Heart right ventricle (tissue), 16 donors: ENCODE measurements at places on chromosomes 12 and 14.

DNA sequence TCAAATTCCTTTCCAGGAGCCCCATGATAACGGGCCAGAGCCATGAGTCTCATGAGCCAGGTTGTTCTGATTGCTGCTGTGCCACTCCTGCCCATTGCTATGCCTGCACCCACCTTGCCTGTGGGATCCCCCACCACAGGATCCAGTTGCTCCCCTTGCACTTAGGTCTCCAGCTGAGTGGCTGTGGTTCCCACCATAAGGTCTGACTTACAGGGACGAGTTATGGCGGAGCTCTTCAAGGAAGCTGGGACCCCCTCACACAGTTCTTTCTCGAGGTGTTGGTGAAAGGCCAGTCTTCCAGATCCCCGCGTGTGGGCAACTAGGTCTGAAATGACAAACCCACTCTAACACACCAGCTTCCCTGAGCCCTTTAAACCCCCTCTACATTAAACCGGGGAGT, 111.9 kb upstream of the C14orf180 start:
- peaks cover 38% of the 10 kb centered on the region for H3K27me3 ChIP-seq
- H3K27ac ChIP-seq: no peak overlapping the region

DNA sequence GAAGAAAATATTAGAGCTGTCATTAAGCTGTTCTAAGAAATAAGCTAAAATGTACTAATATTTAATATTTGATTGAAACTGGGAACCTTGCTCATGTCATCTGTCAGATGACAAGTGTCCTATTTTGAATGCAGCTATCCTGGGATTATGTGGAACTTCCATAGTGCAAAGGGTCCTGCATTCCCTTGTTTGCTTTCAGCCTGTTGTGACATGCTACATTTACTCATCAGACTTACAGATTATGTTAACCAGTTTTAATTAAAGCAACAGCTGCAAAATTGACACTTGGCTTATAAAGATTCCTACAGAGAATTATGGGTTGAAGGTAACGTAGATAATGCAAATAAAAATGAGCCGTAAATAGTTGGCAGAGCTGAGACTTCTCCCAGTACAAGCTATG, 458.4 kb upstream of the RGS6 start:
- no peak for DNase-seq
- H3K36me3 ChIP-seq: no peaks in the 10 kb centered on the region
- H3K27ac ChIP-seq: no peak overlapping the region
- H3K27me3 ChIP-seq: no peaks in the 10 kb centered on the region
- H3K4me3 ChIP-seq: no peak overlapping the region

- H3K4me1 ChIP-seq: no peaks in the 10 kb centered on the region
- DNase-seq: no peak
- no peak overlapping the region for H3K27ac ChIP-seq
- H3K27me3 ChIP-seq: no peaks in the 10 kb centered on the region
Measured at GRCh38 chr14:21933681-21934080, 260.1 kb upstream of the OR4E1 start.

DNA sequence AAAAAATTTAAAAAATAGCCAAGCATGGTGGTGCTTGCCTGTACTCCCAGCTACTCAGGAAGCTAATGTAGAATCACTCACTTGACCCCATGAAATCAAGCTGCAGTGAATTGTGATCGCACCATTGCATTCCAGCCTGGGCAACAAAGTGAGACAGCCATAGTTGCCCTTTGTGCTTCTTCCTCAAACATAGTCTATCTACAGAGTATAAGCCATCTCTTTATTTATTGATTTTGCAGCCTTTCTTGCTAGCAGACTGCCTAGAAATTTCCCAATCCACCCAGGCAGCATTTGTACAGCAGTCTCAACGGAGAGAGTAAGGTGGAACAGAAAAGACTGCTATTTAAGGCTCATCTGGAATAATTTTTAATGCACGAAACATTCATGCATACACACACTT, 68.8 kb downstream of the IPO8 start:
- no peak overlapping the region for H3K27ac ChIP-seq
- H3K27me3 ChIP-seq: no peaks in the 10 kb centered on the region
- no peaks in the 10 kb centered on the region for H3K4me1 ChIP-seq
- no peak overlapping the region for H3K4me3 ChIP-seq
- H3K36me3 ChIP-seq: peaks cover 44% of the 10 kb centered on the region

DNA sequence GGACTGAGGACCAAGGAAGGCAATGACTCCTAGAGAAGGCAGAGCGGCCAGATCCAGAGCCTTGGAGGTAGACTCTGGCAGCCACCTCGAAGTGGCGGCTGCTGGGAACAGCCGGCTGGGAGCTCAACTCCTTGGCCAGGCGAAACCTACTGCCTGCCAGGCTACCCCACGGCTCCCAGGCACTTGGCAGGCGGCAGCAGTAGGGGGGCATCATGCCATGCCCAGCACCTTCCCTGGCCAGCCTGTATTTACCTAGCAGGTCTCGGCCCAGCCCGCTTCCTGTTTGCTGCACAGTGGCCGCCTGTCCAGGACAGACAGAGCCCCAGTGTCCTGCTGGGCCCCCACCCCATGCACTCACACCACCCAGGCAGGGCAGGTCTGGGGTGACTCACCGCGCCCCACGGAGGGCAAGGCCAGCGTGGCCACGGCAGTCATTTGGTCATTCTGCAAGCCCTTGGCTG, 10.2 kb downstream of the TRPV4 start:
- H3K27me3 ChIP-seq: peaks cover 16% of the 10 kb centered on the region
- no peak overlapping the region for H3K27ac ChIP-seq
- H3K4me1 ChIP-seq: no peaks in the 10 kb centered on the region
- H3K36me3 ChIP-seq: no peaks in the 10 kb centered on the region
- no peak overlapping the region for H3K4me3 ChIP-seq
- no peak for DNase-seq

GRCh38 chr14:37697489-37698121, 102.2 kb downstream of the TTC6 start:
- no peaks in the 10 kb centered on the region for H3K36me3 ChIP-seq
- H3K27ac ChIP-seq: no peak overlapping the region
- DNase-seq: no peak
- H3K4me3 ChIP-seq: no peak overlapping the region

DNA sequence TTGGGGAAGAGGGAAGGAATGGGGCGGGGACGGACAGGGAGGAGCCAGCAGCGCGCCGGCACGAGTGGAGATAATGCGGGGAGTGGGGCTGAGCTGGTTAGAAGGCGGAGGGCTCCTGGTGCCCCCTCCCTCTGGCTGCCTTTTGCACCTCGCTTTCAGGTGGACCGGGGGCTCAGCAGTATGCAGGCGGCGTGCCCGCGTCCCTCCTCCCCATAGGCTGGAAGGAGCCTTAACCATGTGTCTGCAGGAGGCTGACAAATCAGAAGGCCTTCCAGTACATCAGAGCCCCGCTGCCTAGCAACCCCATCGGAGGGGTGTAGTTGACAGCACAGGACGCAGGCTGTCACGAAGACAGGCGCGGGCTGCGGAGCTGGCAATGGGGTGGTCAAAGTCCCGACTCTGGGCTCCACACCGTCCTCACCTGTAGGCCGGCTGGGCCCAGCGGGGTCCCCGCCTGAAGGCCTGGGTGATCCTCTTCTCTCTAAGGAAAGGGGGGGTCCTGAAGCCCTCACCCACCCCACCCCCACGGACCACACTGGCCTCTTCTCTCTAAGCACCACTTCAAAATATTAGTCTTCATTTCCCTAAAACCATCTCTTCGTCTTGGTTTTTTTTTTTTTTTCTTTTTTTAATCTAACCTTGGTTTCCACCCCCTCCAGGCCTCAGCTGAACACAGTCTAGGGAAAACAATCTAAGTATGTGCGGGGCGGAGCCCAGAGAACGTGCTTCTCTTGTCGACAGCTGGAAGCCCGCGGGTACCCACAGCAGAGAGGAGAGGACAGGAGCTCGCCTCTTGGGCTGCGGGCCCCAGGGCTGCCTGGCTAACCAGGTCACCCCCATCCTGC, 44.5 kb downstream of the KDM2B start:
- H3K4me3 ChIP-seq: peak overlapping the region; percentile 94
- peaks cover 48% of the 10 kb centered on the region for H3K4me1 ChIP-seq
- DNase-seq: peak; percentile 84
- H3K27me3 ChIP-seq: no peaks in the 10 kb centered on the region
- H3K36me3 ChIP-seq: no peaks in the 10 kb centered on the region

DNA sequence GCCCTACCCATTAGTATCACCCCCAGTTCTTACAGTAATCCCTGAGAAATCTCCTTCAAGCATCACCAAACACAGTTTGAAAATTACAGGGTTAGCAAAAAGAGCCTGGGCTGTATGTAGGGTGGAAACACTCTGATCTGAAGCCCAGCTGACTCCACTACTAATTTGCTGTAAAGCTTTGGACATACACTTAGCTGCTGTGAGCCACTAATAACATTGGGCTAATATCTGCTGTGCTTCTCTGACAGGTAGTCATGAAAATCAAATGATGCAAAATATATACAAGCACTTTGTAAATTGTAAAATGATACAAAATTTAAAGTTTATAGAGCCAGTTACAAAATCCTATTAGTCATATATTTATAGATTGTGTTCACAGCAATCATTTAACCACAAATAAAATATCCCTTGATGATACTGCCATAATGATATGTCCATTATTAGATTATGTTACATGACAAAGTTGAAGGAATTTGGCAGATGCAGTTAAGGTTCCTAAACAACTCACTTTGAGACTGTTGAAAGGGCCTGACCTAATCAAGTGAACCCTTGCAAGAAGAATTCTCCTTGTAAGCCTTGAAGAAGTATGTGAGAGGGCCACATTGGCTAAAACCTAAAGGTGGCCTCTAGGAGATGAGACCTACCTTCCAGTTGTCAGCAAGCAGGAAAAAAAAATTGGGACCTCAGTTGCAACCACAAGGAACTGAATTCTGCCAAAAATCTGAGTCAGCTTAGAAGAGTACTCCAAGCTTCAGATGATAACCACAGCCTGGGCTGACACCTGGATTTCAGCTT, 19.0 kb downstream of the TWF1 start:
- no peaks in the 10 kb centered on the region for H3K4me1 ChIP-seq
- H3K27me3 ChIP-seq: no peaks in the 10 kb centered on the region
- DNase-seq: no peak
- peaks cover 59% of the 10 kb centered on the region for H3K36me3 ChIP-seq
- no peak overlapping the region for H3K4me3 ChIP-seq

- no peak overlapping the region for H3K4me3 ChIP-seq
- no peaks in the 10 kb centered on the region for H3K4me1 ChIP-seq
- DNase-seq: no peak
Measured at GRCh38 chr12:65188179-65188701, 18.9 kb downstream of the LEMD3 start.

- no peak for DNase-seq
- no peaks in the 10 kb centered on the region for H3K27me3 ChIP-seq
- H3K27ac ChIP-seq: no peak overlapping the region
- no peak overlapping the region for H3K4me3 ChIP-seq
- peaks cover 69% of the 10 kb centered on the region for H3K36me3 ChIP-seq
Measured at GRCh38 chr12:123943816-123944215, 28.8 kb downstream of the CCDC92 start.

- no peak overlapping the region for H3K27ac ChIP-seq
- H3K36me3 ChIP-seq: no peaks in the 10 kb centered on the region
- no peak for DNase-seq
- H3K27me3 ChIP-seq: no peaks in the 10 kb centered on the region
Measured at GRCh38 chr12:126684703-126685102, 1582.3 kb upstream of the TMEM132C start.

DNA sequence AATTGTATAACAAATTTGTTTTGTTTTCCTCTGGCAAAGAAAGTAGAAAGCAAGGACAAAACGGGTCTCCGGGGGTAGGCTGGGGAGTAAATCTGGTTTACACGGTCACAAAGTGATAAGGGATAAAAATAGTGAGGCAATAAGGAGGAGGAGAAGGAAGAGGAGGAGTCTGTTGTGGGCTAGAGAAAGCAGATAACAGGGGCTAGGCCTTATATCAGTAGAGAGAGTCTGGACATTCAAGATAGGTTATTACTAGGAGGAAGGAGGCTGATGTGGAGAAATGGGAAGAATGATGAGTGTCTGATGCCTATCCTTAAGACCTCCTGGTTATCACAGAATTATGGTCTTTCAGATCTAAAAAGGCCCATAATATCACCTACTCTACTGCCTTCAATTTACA, 83.2 kb upstream of the SSTR1 start:
- H3K4me3 ChIP-seq: no peak overlapping the region
- no peak overlapping the region for H3K27ac ChIP-seq
- no peaks in the 10 kb centered on the region for H3K27me3 ChIP-seq
- no peaks in the 10 kb centered on the region for H3K36me3 ChIP-seq
- no peak for DNase-seq
- no peaks in the 10 kb centered on the region for H3K4me1 ChIP-seq

DNA sequence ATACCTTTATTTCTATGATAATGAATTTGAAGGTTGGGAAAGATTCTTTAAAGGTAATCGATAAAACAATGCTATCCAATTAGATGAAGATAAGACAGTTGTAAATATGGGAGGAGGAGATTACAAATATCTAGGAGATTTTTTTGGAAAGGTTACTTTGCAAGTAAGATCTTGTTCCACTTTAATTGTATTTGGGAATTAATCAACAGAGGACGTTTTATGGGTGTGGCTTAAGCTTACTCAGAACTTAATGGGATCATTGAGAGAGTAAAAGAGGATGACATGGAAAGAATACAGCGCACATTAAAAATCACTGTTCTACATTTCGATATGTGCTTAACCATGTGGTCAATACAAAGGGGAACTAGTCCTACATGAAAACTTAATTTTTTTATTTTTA, 3.5 kb upstream of the LRIG3 start:
- no peaks in the 10 kb centered on the region for H3K27me3 ChIP-seq
- H3K4me1 ChIP-seq: no peaks in the 10 kb centered on the region
- H3K4me3 ChIP-seq: no peak overlapping the region
- no peaks in the 10 kb centered on the region for H3K36me3 ChIP-seq
- no peak for DNase-seq

DNA sequence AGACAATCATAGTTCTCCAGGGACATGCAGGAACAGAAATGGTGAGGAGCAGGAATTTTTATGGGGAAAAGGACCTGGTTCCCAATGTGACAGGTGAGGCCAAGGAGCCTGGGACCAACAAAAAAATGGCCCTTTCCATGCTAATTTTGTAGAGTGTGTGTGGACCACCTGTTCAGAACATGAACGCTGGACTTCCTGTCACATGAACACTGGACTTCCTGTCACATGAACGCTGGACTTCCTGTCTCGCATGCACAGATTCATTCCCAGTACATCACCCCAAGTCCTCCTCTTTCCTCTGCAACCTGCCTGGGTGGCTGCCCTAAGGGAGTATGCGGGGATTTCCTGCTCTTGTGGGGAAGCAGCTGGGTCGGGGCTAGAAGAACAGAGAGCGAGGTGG, 10.1 kb downstream of the FGF6 start:
- H3K36me3 ChIP-seq: no peaks in the 10 kb centered on the region
- H3K4me3 ChIP-seq: no peak overlapping the region
- H3K4me1 ChIP-seq: no peaks in the 10 kb centered on the region
- no peaks in the 10 kb centered on the region for H3K27me3 ChIP-seq
- H3K27ac ChIP-seq: no peak overlapping the region
